ENCODE measurements at places on chromosomes 1 and 21. TPM values are rescaled to one million over a fixed set of nuclear protein-coding genes. Genes with fewer than 3 reads are reported as not detected.
A peak's percentile ranks its signal among the peaks of the same experiment; 100 is the strongest.

- peaks cover 70% of the 10 kb centered on the region for H3K4me1 ChIP-seq
- peak overlapping the region; percentile 99 for H3K27ac ChIP-seq
Observed at GRCh38 chr1:153568367-153569099, 2.9 kb upstream of the S100A2 start.

- no peaks in the 10 kb centered on the region for H3K4me1 ChIP-seq
- H3K27me3 ChIP-seq: no peaks in the 10 kb centered on the region
- H3K36me3 ChIP-seq: no peaks in the 10 kb centered on the region
- H3K4me3 ChIP-seq: no peak overlapping the region
- DNase-seq: no peak
Observed at GRCh38 chr1:243731974-243732625, 117.9 kb downstream of the AKT3 start.

GRCh38 chr1:94527447-94528031 is 14.0 kb downstream of the F3 start:
- H3K27ac ChIP-seq: no peak overlapping the region
- H3K36me3 ChIP-seq: no peaks in the 10 kb centered on the region
- H3K4me1 ChIP-seq: peaks cover 12% of the 10 kb centered on the region
- DNase-seq: no peak
- H3K27me3 ChIP-seq: no peaks in the 10 kb centered on the region

DNA sequence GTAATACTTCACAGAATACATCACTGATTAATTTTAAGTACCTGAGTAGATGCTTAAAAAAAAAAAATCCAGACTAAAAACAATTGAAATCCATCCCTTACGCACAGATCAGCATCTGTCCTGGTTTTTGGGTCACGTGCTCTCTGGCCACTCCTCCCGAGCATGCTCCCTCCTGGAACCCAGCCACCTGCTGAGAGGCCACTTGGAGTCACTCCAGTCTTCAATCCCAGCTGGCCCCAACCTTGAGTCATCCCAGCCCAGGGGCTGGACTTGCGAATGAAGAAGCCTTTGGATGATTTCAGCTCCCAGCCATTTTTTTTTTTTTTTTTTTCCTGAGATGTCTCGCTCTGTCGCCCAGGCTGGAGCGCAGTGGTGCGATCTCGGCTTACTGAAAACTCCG is 8.9 kb downstream of the MAP1LC3C start:
- no peak overlapping the region for H3K4me3 ChIP-seq
- H3K36me3 ChIP-seq: no peaks in the 10 kb centered on the region
- H3K27ac ChIP-seq: no peak overlapping the region
- no peaks in the 10 kb centered on the region for H3K4me1 ChIP-seq

DNA sequence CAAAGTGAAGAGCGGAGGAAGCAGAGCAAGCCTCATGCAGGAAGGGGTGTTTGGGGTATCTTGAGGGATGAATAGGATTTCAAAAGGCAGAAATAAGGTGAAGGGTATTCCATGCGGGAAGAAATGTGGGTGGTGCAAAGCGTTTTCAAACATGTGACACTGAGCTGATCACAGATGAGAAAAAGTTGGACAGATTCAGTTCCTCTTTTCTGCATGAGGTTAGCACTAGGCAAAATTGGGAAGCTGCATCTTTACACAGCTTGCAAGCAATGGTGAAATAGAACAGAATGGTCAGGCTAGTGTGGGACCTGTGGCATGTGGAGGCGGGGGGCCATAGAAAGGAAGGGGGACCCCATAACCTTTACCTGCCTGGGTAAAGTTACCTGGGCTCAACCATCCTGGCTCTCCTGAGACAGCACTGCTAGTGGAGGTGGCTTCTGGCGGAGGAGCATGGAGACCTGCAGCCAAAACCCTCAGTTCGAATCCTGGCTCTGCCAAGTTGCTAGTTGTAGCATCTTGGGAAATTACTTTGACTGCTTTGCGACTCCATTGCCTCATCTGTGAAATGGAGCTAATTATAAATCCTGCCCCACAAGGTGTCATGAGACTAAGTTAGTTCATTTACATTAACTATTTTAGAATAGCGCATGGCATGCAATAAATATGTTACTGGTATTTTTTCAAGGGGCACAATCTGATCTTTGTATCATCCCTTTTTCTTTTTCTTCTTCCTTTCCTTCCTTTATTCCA is 16.4 kb downstream of the KCNA10 start:
- H3K27ac ChIP-seq: no peak overlapping the region
- H3K4me1 ChIP-seq: no peaks in the 10 kb centered on the region
- no peaks in the 10 kb centered on the region for H3K27me3 ChIP-seq
- H3K4me3 ChIP-seq: no peak overlapping the region

DNA sequence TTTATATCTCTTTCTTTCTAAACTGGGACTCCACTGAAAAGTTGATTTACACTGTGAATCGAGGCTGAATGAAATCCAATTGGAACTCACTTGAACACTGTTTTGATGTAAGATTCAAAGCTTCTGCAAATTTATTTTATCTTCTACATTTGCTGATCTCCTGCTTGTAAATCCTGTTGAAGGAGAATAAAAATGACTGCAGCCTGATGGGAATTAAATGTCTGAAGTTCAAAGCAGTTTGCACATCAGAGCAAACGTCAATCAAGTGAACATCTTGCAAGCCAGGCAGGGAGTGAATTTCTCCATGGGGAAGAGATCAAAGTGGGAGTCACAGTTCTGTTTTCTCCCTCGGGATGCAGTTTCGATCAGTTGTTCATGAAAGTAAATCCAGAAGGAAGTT is 127.2 kb downstream of the CACHD1 start:
- no peaks in the 10 kb centered on the region for H3K27me3 ChIP-seq
- peaks cover 10% of the 10 kb centered on the region for H3K4me1 ChIP-seq
- DNase-seq: no peak
- no peak overlapping the region for H3K27ac ChIP-seq
- no peaks in the 10 kb centered on the region for H3K36me3 ChIP-seq

DNA sequence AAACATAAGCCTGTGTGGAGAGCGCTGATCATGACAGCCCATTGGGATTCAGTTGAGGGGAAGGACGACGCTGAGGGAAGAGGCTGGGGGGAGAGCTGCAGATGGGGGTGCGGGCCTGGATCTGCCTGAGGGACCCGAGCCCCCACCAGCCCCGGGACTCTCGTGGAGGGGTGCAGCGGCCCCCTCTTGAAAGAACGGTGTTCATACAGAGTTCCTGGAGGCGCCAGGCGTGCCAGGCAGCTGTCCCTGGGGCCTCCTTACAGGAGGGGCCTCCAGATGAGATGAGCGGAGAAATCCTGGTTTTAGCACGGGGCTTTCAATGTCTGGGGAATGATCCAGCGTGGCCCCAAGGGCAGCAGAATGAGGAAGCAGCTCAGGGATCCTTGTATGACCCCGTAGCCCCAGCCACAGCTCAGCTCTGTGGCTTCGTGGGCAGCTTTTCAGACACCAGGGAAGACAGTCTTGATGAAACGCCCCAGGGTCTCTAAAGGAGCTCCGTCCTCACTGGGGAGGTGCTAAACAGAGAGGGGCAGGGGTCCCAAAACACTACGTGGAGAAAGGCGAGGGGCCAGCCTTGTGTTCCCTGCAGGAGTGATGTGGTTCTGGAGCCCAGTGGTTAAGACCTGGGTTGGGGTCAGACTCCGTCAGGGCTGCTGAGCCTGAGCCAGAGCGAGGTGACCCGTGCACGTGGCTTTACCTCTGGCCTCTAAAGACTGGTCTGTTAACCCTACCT is 7.2 kb upstream of the DSCAM start:
- no peaks in the 10 kb centered on the region for H3K4me1 ChIP-seq
- H3K36me3 ChIP-seq: no peaks in the 10 kb centered on the region
- H3K27me3 ChIP-seq: peaks cover 15% of the 10 kb centered on the region
- DNase-seq: no peak
- no peak overlapping the region for H3K27ac ChIP-seq
- H3K4me3 ChIP-seq: no peak overlapping the region

DNA sequence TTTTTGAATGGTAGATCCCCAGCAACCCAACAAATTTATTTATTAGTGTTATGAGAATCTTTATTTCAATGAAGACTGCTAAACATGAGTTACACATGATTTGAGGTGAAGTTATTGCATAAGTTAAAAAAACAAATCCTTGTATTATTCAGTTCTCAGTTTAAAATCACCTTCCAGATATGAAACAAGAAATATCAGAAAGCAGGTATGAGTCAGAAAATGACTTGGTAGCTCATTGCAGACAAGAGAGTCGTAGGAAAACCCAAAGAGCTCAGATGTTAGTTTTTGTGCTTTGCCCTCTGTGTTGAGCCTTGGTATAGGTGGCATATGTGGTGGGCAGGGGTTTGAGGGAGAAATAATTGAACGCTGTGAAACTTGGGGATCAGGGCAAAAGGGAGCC is 339.4 kb downstream of the BRINP3 start:
- no peaks in the 10 kb centered on the region for H3K36me3 ChIP-seq
- H3K4me1 ChIP-seq: no peaks in the 10 kb centered on the region
- H3K27me3 ChIP-seq: no peaks in the 10 kb centered on the region
- H3K27ac ChIP-seq: no peak overlapping the region

DNA sequence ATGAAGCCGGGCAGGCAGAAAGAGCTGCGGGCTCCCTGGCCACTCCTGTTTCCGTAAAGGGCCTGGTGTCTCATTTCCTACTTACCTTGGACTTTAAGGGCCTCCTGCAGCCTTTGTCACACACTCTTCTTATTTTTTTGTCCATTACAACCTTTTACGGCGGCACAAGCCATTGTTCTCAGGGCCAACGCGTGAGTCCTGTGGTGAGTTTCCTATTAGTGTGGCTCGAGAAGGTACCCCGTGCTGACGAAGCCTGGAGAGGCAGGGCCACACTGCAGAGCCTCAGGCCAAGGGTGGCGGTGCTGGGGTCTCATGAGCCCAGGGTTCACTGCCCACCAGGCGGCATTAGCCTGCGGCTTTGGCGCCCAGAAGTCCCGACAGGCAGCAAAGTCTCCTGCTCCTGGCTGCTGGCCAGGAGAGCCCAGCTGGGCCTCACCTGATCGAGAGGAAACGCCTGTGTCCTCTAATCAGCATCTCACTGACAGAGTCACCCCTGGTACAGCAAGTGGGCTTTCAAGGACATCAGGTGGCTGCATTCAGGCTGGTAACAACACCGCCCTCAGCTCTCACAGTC is 62.0 kb downstream of the SIK1 start:
- no peak overlapping the region for H3K27ac ChIP-seq
- H3K36me3 ChIP-seq: no peaks in the 10 kb centered on the region
- H3K4me3 ChIP-seq: no peak overlapping the region
- peaks cover 58% of the 10 kb centered on the region for H3K4me1 ChIP-seq
- H3K27me3 ChIP-seq: no peaks in the 10 kb centered on the region

GRCh38 chr1:202551683-202552082 is 158.6 kb downstream of the SYT2 start:
- H3K4me3 ChIP-seq: no peak overlapping the region
- H3K27me3 ChIP-seq: no peaks in the 10 kb centered on the region
- peaks cover 12% of the 10 kb centered on the region for H3K4me1 ChIP-seq
- no peak for DNase-seq
- H3K27ac ChIP-seq: no peak overlapping the region

DNA sequence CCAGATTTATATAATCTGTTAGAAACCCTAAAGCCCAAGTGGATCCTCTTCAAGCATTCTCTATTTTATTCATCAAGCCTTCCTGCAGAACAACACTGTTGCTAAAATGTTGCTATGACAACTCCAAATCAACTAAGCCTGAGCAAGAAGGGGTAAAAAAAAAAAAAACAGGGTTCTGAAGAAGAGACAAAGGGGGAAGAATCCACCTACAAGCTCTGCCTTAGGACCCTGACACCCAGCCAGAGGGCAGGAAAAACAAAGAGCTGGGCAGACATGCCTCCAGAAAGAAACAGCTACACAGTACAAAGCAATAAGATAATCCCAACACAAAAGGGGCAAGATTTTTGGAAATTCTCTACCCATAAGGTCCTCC is 1.3 kb downstream of the USF1 start:
- H3K4me1 ChIP-seq: peaks cover 26% of the 10 kb centered on the region
- H3K27ac ChIP-seq: peak overlapping the region; percentile 95
- H3K36me3 ChIP-seq: peaks cover 41% of the 10 kb centered on the region
- no peak for DNase-seq
- peak overlapping the region; percentile 87 for H3K4me3 ChIP-seq
- no peaks in the 10 kb centered on the region for H3K27me3 ChIP-seq

DNA sequence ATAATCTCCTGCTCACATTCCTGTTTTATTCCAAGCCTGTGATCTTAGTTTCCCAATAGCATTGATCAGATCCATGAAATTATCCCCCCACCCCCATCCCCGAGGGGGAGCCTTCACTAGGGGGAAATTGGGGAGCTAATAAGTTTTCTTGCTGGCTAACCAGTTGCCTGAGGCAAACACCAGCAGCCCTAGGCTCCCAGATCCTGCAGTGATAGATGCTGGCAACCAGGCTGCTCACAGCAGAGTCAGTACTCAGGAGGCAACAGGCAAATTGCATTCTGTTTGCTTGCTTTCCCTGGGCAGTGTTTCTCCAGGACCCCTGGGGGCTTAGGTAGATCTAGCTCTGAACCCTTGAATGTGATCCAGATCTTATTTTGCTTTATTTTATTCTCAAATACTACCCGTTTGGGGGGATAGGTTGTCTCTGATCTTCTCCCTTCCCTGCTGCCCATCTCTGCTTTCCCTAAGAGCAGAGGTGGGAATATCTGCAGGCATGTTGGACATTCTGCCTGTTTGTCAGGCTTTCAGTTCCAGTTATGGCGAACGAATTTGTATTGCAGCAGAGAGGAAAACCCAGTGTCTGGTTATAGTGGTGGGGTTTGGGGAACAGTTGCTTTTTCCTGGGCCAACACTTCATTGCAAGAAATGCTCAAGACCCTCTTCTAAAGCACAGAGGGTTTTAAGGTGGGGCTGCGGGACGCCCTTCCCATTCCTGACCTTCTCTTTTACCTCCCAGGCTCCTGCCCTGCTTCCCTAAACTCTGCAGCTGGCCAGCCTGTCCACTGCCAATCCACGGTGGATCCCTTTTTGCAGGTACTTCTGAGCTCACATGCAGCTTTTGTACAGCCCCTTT is 289.8 kb upstream of the PLXNA2 start:
- no peaks in the 10 kb centered on the region for H3K4me1 ChIP-seq
- no peaks in the 10 kb centered on the region for H3K36me3 ChIP-seq
- H3K27ac ChIP-seq: no peak overlapping the region
- DNase-seq: no peak
- no peak overlapping the region for H3K4me3 ChIP-seq

MCOLN3 gene
- total RNA-seq: 6.8 TPM

ZBTB18 gene
- total RNA-seq: 6.7 TPM

RNF223 gene
- total RNA-seq: 4.9 TPM

IL23R gene
- not detected for total RNA-seq

HES3 gene
- total RNA-seq: not detected

Measured in suprapubic skin (tissue), 4 donors.